ENCODE measurements at places on chromosomes 12 and 14. TPM values are rescaled to one million over a fixed set of nuclear protein-coding genes. Genes with fewer than 3 reads are reported as not detected.

DNA sequence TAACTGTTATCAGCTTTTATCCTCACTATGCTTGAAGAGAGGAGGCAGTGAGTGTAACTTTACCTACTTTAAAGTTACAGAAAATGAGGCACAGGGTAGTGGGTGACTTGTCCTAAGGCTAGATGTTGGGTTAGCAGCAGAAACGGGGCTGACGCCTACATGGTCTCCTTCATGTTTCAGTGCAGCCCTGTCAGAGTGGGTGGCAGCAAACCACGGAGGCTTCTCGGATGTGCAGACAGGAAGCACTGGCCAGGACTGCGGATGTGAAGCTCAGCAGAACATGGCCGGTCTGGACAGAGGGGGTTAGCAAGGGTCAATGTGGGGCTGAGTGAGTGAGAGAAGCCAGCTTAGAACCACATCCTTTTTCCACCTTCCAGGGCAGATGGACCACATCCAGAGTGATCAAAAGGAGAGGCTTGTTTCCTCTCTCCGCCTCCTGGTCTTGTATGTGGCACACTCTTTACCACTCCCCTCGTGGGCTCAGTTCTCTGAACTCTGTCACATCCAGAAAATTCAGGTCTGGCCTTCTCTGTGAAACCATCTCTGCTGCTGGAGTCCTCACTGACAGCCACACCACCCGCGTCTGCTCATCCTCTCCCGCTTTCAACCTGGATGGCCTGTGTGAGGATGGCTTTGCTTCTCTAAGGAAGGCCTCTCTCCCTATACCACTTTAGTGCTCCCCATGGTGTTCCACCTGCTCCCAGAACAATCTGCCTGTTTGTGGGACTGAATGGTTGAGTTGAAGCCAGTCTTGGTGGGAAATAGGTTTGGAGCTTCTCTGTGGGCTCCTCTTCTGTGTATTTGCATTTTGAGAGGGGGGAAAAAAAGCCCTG lies 14.1 kb downstream of the SUSD6 start:
- peak; percentile 72 for DNase-seq

DNA sequence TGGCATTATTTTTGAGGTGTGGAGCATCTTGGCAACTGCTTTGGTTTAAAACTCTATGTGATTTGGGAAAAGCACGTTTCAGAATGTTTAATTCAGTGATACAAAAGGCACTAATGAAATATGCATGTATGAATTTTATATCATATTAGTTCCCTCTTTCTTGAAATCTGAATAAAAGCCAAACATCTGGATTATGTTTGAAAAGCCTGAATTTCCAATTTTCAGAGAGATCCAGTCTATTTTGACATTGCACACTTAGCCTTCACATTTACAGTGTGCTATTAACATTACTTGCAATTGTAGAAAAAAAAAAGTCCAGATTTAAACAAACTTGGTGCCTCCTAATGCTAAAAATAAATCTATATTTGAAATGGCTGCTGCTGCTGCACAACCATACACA lies 219.1 kb upstream of the NPAS3 start:
- DNase-seq: no peak

DNA sequence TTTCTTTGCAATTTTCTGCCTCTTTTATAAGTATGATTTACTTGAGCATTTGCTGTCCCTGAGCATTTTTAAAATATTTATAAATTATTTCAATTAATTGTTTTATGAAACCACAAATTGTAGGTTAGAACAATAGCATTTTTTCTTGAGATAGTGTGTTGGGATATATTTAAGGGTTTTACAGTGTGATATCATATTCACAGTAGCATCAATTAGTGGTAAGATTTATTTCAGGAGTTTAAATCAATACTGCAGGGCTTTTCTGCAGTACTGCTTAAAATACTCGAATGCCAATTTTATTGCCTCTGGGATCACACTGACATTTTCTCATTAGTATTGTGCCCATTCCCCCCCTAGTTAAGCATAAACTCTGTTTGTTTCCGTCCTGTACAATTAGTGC lies 82.2 kb downstream of the BHLHE41 start:
- DNase-seq: no peak

DNA sequence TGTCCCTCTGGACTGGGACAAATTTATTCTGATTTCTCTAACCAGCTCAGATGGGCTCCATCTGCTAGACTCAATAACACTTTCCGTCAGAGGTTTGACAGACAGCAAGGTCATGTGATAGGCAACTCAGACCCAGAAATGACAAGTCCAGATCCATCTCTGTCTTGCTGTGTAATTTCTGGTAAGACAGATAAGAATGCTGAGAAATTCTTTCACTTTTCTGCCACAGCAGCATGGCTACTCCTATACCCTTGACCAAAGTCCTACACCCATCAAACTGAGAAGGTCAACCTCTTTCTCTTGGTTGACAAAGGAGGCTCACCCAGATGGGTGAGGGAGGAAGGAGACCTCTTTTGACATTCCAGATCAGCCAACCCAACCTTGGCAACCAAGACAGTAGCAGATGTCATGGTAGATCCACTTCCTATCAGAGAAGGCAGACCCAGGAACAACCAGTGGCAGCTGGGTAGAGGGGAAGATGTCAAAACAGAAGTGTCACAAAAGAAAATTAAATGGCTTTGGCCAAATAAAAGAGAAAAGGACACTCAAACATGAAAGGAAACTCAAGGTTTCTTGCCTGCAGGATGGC lies 36.9 kb upstream of the PRKAB1 start:
- no peak for DNase-seq

DNA sequence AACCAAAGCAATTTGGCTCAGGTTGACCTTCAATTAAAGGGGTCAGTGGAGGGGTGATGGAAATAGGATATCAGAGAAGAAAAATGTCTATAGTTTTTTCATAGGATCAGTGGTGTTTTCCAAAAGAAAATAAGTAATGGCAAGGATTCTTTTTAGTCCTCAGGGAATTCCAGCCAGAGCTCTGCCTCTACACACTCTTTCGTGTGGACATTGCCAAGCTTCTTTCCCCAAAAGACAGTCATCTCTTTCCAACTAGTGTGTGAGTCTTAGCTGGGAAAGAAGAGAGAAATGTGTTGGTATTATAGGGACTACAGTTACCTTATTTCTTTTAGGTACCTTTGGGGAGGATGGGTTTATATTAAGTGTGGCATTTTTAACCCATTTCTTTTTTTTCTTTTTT lies 46.5 kb downstream of the RBMS2 start:
- no peak for DNase-seq

- DNase-seq: no peak
Measured at GRCh38 chr14:103633391-103633790, 4.4 kb downstream of the KLC1 start.

PIWIL1 gene
- total RNA-seq: not detected

Measured in activated T-helper 2 cell treated with anti-CD3 and anti-CD28 coated beads, Interferon-gamma antibody, Interleukin-2, Interleukin-4, amounts not matched to agents 10 μg/mL and 5 μg/mL and 100 μg/mL, durations not matched to agents 14 hours and 24 hours and 36 hours (primary cell).